Activated CD4-positive, alpha-beta T cell treated with anti-CD3 and anti-CD28 coated beads for 36 hours (primary cell): ENCODE measurements at places on chromosomes 1 and 21.

DNA sequence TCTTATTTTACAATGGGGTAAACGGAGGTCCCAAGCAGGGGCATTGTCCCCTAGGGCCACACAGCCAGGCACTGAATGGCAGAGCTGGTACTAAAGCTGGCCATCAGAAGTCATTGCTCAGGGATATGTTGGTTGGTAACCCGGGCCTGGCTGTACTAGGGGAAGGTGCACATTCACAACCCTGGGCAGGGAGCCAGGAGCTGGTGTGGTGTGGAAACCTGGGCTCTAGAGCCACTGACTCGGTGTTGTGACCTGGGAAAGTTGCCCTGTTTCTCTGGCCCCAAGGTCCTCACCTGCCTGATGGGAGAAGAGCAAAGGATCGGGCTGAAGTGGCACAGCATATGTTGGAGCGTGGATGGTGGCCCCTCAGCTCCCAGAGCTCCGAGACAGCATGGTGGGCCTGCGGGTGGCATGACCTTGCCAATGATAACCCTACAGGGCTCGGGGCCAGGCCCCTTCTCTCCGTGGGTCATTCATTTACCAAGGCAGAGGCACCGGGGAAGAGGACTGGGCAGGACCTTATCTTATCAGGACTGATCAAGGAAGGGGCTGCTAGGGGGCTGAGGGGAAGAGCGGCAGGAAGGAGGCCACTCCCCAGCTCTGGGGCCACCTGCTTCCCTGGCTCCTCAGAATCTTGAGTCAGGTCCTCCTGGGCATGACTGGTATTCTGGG is 274.1 kb downstream of the TRABD2B start:
- peaks cover 64% of the 10 kb centered on the region for H3K27me3 ChIP-seq
- no peaks in the 10 kb centered on the region for H3K36me3 ChIP-seq
- peaks cover 9% of the 10 kb centered on the region for H3K4me1 ChIP-seq
- no peak for DNase-seq
- no peak overlapping the region for H3K27ac ChIP-seq
- no peak overlapping the region for H3K4me3 ChIP-seq

- DNase-seq = no peak
- H3K4me3 ChIP-seq = no peak overlapping the region
- H3K27ac ChIP-seq = no peak overlapping the region
- H3K27me3 ChIP-seq = no peaks in the 10 kb centered on the region
Observed at GRCh38 chr1:232416026-232416568, 213.8 kb downstream of the SIPA1L2 start.

DNA sequence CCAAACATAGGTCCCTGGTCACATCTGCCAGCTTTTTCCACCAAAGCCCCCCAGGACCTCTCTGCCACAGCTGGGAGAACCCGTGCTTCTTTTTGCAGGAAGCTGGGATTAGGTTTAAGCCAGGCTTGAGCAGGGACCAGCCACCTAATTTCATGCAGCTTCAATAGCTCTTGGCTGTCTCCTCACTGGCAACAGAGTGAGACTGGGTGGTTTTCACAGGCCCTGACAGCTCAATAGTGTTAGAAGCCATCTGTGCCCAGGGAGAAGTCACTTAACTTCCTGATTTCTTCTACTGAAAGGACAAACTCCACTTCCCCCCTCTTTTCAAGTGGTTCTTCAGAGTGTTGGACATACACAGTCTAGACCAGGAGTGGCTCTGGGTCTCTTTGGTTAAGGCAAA is 20.4 kb upstream of the SRSF4 start:
- peaks cover 6% of the 10 kb centered on the region for H3K4me1 ChIP-seq
- no peak overlapping the region for H3K4me3 ChIP-seq
- no peak overlapping the region for H3K27ac ChIP-seq

GRCh38 chr1:157438146-157438545 is 114.2 kb downstream of the FCRL5 start:
- H3K4me3 ChIP-seq = no peak overlapping the region
- no peaks in the 10 kb centered on the region for H3K4me1 ChIP-seq
- H3K27me3 ChIP-seq = peaks cover 15% of the 10 kb centered on the region
- no peak overlapping the region for H3K27ac ChIP-seq
- no peak for DNase-seq
- no peaks in the 10 kb centered on the region for H3K36me3 ChIP-seq

DNA sequence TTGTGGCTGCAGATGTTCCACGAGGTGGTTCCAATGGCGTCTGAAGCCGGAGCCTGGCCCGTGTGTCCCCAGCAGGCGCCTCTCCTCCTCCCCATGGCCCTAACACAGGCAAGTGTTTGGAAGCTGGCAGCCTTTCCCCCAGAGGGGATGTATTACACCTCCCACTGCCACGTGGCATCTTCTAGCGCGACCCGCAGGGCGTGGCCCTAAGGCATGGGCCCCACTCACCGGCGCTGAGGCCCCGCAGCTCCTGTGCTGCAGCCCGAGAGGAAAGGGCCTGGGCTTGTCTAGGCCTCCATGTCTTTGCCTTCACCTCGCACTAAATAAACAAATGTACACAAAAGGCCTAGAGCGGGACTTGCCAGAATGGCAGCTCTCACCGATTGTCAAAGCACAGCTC is 37.9 kb downstream of the SLC66A1 start:
- H3K4me1 ChIP-seq = no peaks in the 10 kb centered on the region
- no peaks in the 10 kb centered on the region for H3K27me3 ChIP-seq
- no peak for DNase-seq

DNA sequence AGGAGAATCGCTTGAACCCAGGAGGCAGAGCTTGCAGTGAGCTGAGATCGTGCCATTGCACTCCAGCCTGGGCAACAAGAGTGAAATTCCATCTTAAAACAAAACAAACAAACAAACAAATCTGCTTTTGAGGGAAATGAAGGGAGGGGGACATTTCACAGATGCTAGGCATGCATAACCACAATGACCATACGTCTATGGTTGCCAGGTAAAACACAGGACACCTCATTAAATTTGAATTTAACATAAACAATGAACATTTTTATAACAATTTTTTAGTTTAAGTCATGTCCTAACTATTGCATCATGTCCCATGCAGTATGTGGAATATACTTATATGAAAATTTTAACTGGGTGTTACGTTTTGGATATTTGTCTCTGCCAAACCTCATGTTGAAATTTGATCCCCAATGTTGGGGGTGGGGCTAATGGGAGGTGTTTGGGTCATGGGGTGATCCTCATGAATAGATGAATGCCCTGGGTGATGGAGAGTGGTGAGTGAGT is 31.0 kb upstream of the ZBTB18 start:
- no peaks in the 10 kb centered on the region for H3K36me3 ChIP-seq
- no peaks in the 10 kb centered on the region for H3K4me1 ChIP-seq
- H3K27me3 ChIP-seq = no peaks in the 10 kb centered on the region
- H3K27ac ChIP-seq = no peak overlapping the region

GRCh38 chr1:46513536-46513935 is 23.9 kb downstream of the DMBX1 start:
- no peaks in the 10 kb centered on the region for H3K4me1 ChIP-seq
- H3K36me3 ChIP-seq = no peaks in the 10 kb centered on the region
- H3K27ac ChIP-seq = no peak overlapping the region

DNA sequence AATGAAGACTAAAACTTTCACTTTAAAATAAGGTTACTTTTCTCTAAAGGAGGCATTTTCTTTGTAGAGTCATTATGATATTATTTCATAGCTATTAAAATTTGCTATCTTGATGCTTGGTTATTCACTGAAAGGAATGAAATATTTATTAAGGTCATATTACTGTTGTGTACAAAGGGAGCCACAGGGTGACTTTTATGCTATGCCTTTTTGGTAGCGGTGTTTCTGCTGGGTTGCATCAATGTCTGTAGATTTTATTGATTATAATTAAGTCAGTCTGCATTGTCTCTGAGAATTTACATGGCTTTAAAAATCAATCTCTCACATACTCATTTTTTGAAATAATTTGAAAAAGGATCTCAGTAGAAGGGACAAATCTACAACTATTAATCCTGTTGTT is 84.9 kb downstream of the NFIA start:
- H3K4me1 ChIP-seq = no peaks in the 10 kb centered on the region
- no peak for DNase-seq
- no peak overlapping the region for H3K4me3 ChIP-seq
- H3K27ac ChIP-seq = no peak overlapping the region
- peaks cover 1% of the 10 kb centered on the region for H3K27me3 ChIP-seq
- H3K36me3 ChIP-seq = no peaks in the 10 kb centered on the region

- H3K4me1 ChIP-seq = peaks cover 7% of the 10 kb centered on the region
- peaks cover 31% of the 10 kb centered on the region for H3K36me3 ChIP-seq
- H3K27me3 ChIP-seq = no peaks in the 10 kb centered on the region
- no peak for DNase-seq
Observed at GRCh38 chr1:27789540-27790041, 16.6 kb downstream of the STX12 start.

DNA sequence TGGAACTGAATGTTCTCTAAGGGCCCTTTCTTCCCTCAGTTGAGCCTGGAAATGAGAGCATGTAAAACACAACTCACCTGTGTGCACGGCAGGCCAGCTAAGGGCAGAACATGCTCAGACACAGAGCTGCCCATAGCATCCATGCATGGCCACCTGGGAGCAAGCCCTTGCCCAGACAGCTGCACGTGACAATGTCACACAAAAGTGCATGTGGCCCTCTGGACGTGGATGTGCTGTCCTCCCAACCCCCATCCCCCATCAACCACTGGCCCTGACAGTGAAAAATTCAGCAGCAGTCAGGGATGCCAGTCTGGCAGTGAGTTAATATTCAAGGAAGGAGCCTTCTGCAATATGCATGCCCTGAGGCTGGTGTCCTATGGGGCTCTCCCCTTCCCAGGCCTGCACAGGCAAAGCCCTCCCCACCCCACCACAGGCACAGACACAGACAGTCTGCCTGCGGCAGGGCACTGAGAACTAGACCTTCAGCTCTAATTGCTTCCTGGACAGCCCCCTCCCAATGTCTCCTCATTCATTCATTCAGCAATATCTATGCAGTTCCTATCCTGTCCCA is 14.6 kb upstream of the COL16A1 start:
- H3K4me1 ChIP-seq = peaks cover 12% of the 10 kb centered on the region
- H3K27me3 ChIP-seq = peaks cover 36% of the 10 kb centered on the region
- H3K4me3 ChIP-seq = no peak overlapping the region
- no peaks in the 10 kb centered on the region for H3K36me3 ChIP-seq
- no peak overlapping the region for H3K27ac ChIP-seq
- DNase-seq = no peak

- H3K4me1 ChIP-seq = no peaks in the 10 kb centered on the region
- no peak overlapping the region for H3K4me3 ChIP-seq
- no peaks in the 10 kb centered on the region for H3K36me3 ChIP-seq
- no peak for DNase-seq
Observed at GRCh38 chr1:55696181-55696754, 481.1 kb upstream of the USP24 start.
